ENCODE measurements at places on chromosomes 7 and 10.

GRCh38 chr10:71390461-71390835, 6.3 kb upstream of the CDH23 start:
- no peak for DNase-seq
- no peaks in the 10 kb centered on the region for H3K4me1 ChIP-seq
- H3K36me3 ChIP-seq = no peaks in the 10 kb centered on the region
- H3K27ac ChIP-seq = no peak overlapping the region
- no peak overlapping the region for H3K4me3 ChIP-seq
- no peaks in the 10 kb centered on the region for H3K27me3 ChIP-seq

DNA sequence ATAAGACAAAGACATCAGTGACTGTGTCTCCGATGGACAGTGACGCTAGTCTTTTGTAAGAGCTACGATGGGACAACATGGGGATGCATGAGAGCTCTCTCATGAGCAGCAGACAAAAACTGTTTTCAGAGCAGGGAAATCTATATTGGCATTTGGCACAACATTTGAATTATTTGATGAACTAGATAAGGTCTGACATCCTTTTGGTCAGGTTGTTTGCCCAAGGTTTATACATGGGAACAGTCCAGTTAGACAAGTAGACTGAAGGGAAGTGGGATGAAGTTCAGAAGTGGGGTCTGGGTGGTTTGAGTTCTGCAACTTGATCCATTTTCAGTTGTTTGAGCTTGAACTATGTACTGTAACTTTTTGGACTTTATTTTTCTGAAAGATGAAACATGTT, 50.8 kb downstream of the BUB3 start:
- peaks cover 8% of the 10 kb centered on the region for H3K36me3 ChIP-seq
- H3K4me1 ChIP-seq = no peaks in the 10 kb centered on the region
- no peak overlapping the region for H3K27ac ChIP-seq
- no peaks in the 10 kb centered on the region for H3K27me3 ChIP-seq
- no peak overlapping the region for H3K4me3 ChIP-seq

GRCh38 chr10:27344568-27345454, 104.2 kb upstream of the ACBD5 start:
- no peak for DNase-seq
- no peak overlapping the region for H3K27ac ChIP-seq
- no peaks in the 10 kb centered on the region for H3K4me1 ChIP-seq
- H3K27me3 ChIP-seq = peaks cover 24% of the 10 kb centered on the region
- no peak overlapping the region for H3K4me3 ChIP-seq

DNA sequence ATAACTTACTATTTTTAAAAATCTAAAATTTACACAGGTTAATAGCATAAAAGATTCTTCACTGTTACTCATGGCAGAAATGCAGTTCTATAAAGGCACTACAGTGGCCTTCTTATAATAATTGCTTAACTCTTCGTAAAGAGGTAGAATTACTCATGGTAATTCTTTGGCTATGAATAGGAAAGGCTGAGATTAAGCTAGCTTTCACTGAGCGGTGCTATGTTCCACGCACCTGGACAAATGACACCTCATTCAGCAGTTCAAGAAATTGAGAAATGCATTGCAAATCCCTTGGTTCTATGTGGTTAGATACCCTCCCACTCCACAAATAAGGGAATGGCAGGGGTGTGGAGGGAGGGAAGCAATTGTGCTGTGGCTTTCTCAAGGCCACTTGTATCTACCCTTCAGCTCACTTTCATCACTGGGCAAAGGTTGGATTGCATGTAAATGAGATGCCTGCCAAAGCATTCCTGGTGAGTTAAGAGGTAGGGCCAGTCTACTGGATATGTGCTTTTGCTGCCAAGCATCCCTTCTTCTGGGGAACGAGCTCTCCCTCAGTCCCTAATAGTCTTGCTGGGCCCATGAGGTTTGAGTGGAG, 210.9 kb downstream of the TEX36 start:
- H3K4me3 ChIP-seq = no peak overlapping the region
- no peaks in the 10 kb centered on the region for H3K27me3 ChIP-seq
- DNase-seq = no peak
- no peak overlapping the region for H3K27ac ChIP-seq
- no peaks in the 10 kb centered on the region for H3K4me1 ChIP-seq
- H3K36me3 ChIP-seq = no peaks in the 10 kb centered on the region

GRCh38 chr7:157472311-157473050, 135.7 kb downstream of the DNAJB6 start:
- no peaks in the 10 kb centered on the region for H3K4me1 ChIP-seq
- H3K4me3 ChIP-seq = no peak overlapping the region

- no peaks in the 10 kb centered on the region for H3K27me3 ChIP-seq
- no peak overlapping the region for H3K4me3 ChIP-seq
- no peak for DNase-seq
These were observed 80.1 kb upstream of the PRSS1 start for GRCh38 chr7:142669074-142669654.

DNA sequence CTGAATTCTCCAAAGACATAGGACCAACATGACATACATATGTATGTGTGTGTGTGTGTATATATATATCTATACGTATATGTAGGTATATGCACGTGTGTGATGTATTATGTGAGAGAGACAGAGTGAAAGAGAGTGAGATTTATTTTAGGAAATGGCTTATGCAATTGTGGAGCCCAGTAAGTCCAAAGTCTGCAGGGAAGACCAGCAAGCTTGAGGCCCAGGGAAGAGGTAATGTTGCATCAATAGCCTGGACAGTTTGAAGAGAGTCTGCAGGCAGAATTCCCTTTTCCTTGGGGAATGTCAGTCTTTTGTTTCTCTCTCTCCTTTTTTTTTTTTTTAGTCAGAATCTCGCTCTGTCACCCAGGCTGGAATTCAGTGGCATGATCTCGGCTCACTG, 33.0 kb upstream of the CARD11 start:
- no peaks in the 10 kb centered on the region for H3K36me3 ChIP-seq
- no peak overlapping the region for H3K4me3 ChIP-seq
- no peak for DNase-seq
- H3K27me3 ChIP-seq = no peaks in the 10 kb centered on the region

DNA sequence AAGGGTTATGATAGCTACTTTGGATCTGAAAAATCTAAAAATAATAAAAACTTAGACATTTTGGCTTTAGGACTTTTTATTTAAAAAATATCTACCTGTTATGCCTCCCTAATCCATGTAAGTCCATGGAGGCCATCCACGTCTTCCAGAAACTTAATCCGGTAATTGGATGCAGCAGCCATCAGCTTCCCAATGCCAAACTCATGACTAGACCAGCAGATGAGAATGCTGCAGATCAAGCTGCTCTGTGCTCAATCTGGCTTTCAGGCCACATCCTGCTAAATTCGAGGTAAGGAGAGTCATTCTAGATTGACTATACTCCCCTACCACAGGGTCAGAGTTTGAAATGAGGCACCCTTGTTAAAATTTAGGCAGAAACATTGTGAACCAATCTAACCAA, 168.5 kb upstream of the TCERG1L start:
- no peak overlapping the region for H3K27ac ChIP-seq
- H3K27me3 ChIP-seq = peaks cover 8% of the 10 kb centered on the region
- H3K4me1 ChIP-seq = no peaks in the 10 kb centered on the region
- no peak overlapping the region for H3K4me3 ChIP-seq
- H3K36me3 ChIP-seq = no peaks in the 10 kb centered on the region

DNA sequence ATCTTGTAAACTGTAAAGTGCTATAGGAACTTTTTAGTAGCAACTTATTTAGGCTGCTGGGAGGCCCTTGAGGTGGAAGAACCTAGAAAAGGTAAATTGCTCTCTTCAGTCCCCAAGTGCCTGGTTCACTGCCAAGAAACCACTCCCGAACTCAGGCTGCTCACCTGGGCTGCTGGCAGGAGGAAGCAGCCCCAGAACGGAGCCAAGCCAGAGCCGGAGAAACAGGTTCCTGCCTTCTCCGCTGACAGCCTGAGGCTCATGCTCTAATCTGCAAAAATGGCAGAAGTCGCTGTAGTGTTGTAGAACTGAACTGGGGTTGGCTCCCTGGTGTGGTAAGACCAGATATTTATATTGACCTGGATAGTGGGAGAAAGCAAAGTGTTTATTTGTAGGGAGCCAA, 136.0 kb downstream of the CUL2 start:
- H3K4me3 ChIP-seq = no peak overlapping the region
- H3K4me1 ChIP-seq = peaks cover 7% of the 10 kb centered on the region
- no peaks in the 10 kb centered on the region for H3K36me3 ChIP-seq
- H3K27me3 ChIP-seq = no peaks in the 10 kb centered on the region
- no peak overlapping the region for H3K27ac ChIP-seq
- DNase-seq = no peak

DNA sequence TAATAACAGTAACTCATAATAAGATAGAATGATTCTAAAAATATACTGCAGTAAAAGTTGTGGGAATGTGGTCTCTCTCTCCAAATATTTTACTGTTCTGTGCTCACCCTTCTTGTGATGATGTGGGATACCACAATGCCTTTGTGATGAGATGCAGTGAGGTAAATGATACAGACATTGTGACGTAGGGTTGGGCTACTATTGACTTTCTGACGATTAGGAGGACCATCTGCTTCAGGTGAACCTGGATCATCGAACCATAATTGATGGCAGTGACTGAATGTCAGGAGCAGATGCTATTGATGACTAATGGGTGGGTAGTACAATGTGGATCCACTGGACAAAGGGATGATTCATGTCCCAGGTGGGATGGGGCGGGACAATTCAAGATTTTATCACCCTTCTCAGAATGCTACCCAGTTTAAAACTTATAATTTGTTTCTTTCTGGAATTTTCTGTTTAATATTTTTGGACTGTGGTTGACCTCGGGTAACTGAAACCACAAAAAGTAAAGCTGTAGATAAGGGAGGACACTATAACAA, 73.9 kb upstream of the ARMC3 start:
- no peak for DNase-seq
- no peaks in the 10 kb centered on the region for H3K36me3 ChIP-seq
- H3K4me1 ChIP-seq = peaks cover 42% of the 10 kb centered on the region
- H3K27ac ChIP-seq = no peak overlapping the region
- no peak overlapping the region for H3K4me3 ChIP-seq

DNA sequence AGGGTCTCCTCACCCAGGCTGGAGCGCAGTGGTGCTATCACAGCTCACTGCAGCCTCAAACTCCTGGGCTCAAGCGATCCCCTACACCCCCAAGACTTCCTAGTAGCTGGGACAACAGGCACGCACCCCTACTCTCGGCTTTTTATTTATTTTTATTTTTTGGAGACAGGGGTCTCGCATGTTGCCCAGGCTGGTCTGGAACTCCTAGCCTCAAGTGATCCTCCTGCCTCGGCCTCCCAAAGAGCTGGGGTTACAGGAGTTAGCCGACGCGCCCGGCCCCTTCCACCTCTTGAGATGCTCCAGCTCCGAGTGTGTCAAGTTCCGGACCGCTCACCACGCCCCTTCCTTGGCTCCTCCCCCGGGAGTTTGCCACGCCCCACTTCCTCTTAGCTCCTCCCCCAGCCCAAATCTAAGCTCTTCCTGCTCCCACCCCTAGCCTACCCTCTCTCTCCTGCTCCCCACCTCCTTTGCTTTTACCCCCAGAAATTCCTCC, 6.3 kb downstream of the NAT16 start:
- peaks cover 11% of the 10 kb centered on the region for H3K27me3 ChIP-seq
- H3K4me1 ChIP-seq = peaks cover 20% of the 10 kb centered on the region
- H3K36me3 ChIP-seq = no peaks in the 10 kb centered on the region
- H3K27ac ChIP-seq = no peak overlapping the region
- DNase-seq = no peak
- H3K4me3 ChIP-seq = peak overlapping the region; percentile 29

- H3K4me1 ChIP-seq = peaks cover 3% of the 10 kb centered on the region
- no peak within 1 kb of the TSS for H3K4me3 ChIP-seq
- no peaks in the 10 kb centered on the region for H3K36me3 ChIP-seq
- H3K27ac ChIP-seq = no peak within 1 kb of the TSS
- no peak for DNase-seq
These were observed at the start of gene DRGX for GRCh38 chr10:49395741-49396665. DRGX (minus strand) TSS chr10:49396089; CDS start chr10:49395440, 649 bp downstream.

GRCh38 chr7:1503390-1503789, 799 bp downstream of the INTS1 start:
- H3K27me3 ChIP-seq = no peaks in the 10 kb centered on the region
- H3K27ac ChIP-seq = peak overlapping the region; percentile 75
- peak overlapping the region; percentile 95 for H3K4me3 ChIP-seq
- DNase-seq = no peak

DNA sequence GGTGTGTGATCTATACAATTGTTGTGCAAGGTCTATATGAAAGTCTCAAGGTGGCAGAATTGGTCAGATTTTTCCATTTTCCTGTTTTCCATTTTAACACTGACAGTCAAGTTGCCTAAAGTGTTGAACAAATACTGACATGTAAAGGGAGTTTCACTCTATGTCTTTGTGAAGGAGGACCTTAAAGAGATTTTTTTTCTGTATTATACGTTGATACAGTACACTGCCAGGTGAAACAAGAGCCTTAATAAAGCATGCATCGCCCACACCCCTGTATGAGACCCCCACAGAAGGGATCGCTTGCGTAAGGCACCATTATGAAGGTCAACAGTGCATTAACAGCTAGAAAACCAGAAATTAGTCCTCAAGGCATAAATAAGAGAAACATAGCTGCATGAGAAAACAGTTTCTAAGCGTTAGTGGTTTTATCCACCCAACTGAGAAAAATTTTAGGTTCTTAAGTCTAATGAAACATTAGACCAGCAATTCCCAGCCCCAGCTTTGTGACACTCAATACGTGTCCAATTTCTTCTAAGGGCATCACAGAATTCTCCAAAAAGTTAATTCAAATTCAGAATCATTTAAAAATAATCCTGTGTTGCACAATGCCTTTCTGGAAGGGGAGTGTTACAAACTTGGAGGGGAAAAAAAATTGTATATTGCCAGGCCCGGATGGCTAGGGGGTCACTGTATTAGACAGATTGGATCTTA, 6.9 kb downstream of the KLF6 start:
- H3K4me3 ChIP-seq = peak overlapping the region; percentile 99
- H3K36me3 ChIP-seq = peaks cover 55% of the 10 kb centered on the region
- no peaks in the 10 kb centered on the region for H3K27me3 ChIP-seq
- no peak for DNase-seq
- H3K4me1 ChIP-seq = no peaks in the 10 kb centered on the region

GRCh38 chr7:114629762-114630161, 215.1 kb downstream of the FOXP2 start:
- no peak for DNase-seq
- H3K4me3 ChIP-seq = no peak overlapping the region
- no peaks in the 10 kb centered on the region for H3K27me3 ChIP-seq
- no peak overlapping the region for H3K27ac ChIP-seq
- no peaks in the 10 kb centered on the region for H3K4me1 ChIP-seq
- H3K36me3 ChIP-seq = no peaks in the 10 kb centered on the region

- H3K27me3 ChIP-seq = no peaks in the 10 kb centered on the region
- no peak for DNase-seq
- peak overlapping the region; percentile 81 for H3K27ac ChIP-seq
- no peak overlapping the region for H3K4me3 ChIP-seq
- no peaks in the 10 kb centered on the region for H3K36me3 ChIP-seq
- peaks cover 54% of the 10 kb centered on the region for H3K4me1 ChIP-seq
These were observed 20.9 kb upstream of the KLF6 start for GRCh38 chr10:3805791-3806461.

DNA sequence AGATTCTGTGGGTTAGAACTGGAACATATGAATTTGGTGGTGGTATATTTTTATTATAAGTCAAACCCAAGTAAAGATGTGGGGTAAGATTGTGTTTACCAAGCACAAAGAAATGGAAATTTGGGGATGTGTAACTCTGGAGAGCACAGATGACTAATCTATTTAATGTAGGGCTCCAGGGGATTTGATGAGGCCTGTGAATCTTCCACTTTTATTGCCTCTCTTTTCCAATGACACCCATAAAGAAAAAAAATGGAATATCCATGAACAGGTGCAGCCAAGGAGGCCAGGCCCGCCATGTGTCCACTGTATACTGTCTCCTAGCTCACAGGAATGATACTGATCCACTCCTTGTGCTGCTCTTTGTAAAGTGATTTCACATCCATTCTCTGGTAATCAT, 2.8 kb downstream of the SRGN start:
- H3K36me3 ChIP-seq = no peaks in the 10 kb centered on the region
- no peaks in the 10 kb centered on the region for H3K27me3 ChIP-seq
- no peaks in the 10 kb centered on the region for H3K4me1 ChIP-seq

Data from tibial artery (tissue), 4 donors.